ENCODE measurements at places on chromosomes 2 and 18.

GRCh38 chr2:123493687-123494086, 531.4 kb upstream of the CNTNAP5 start:
- DNase-seq, result no peak

GRCh38 chr18:49365346-49365745, 95.1 kb downstream of the DYM start:
- DNase-seq, result no peak

- no peak for DNase-seq
Measured at GRCh38 chr2:139969323-139969722, 1189.1 kb upstream of the NXPH2 start.

GRCh38 chr2:794554-795241, 117.5 kb upstream of the TMEM18 start:
- DNase-seq, result no peak

DNA sequence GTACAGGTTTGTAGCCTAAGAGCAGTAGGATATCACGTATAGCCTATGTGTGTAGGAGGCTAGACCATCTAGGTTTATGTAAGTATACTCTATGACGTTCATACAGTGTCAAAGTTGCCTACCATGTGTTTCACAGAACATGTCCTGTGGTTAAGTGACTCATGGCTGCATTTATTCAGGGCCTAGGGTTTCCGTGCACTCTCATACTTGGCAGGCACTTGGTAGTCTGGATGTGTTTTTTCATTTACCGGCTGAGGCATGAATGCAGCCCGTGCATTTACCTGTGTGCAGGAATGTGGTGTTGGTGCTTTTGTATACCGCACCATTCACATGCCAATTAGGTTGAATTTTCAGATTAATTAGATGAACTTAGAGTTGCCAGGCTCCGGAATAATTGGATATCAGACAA, 43.4 kb downstream of the MYL12B start:
- DNase-seq, result no peak

GRCh38 chr2:169366066-169366465, 3.7 kb upstream of the LRP2 start:
- no peak for DNase-seq

DNA sequence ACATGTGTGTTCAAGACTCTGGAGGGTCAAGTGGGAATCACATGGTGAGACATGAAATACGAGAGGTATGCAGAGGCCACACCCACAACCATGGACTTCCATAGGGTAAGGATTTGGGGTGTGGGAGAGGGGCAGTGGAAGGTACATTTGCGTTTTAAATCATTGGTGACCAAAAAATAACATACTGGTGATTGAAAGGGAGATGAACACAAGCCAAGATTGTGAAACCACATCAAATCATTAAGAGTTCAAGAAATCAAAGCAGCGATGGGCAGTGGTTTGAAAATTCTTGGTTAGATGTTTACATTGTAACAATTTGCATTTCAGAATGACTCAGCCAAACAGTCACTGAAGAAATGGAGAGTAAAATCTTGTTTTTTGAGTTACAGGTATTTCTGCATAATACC, 1.9 kb upstream of the CABYR start:
- no peak for DNase-seq

DNA sequence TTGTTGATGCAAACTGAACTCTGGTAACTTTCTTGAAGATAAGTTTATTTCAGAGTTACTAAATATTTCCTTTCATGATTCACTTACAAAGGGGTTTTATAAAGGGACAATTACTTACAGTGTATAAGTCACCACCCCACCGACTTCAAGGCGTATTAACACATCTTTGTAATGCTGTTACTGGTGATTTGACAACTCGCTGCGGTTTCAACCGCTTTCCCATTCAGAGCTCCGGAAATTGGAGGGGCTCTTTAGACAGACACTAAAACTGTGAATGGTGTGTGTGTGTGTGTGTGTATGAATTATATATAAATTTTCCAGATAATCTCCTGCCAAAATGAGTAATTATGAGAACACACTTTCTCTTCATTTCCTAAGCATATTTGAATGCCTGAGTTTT, 4.9 kb downstream of the TM4SF20 start:
- no peak for DNase-seq
